ENCODE measurements at places on chromosomes 7 and 10.

GRCh38 chr10:119762035-119762434, 36.2 kb downstream of the INPP5F start:
- DNase-seq, result no peak

DNA sequence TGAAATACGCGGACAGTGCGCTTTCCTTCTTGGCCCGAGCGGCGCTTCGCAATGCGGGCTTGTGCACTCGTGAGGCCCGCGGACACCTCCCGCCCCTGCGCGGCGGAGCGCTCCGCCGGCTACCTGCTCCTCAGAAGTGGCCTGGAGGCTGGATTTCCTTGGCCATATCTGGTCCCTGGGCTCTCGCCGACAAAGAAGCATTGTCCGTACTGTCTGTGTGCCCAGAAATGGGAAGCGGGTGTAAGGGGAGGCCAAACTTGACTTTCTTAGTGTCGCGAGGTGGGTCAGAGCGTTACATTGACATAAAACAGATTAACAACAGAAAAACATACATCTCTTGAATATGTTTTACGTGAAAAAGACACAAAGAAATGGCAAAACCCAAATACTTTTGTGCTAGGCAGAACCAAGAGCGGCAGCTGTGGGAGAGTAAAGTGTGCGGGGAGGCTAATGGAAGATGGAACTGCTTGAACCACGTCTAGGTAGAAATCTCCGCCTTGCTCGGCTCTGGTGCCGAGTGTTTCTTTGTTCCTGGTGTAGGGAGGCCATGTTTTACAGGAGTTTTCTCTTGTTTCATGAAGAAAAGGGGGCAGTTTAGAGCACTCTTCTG, 1.4 kb downstream of the LANCL2 start:
- no peak for DNase-seq

DNA sequence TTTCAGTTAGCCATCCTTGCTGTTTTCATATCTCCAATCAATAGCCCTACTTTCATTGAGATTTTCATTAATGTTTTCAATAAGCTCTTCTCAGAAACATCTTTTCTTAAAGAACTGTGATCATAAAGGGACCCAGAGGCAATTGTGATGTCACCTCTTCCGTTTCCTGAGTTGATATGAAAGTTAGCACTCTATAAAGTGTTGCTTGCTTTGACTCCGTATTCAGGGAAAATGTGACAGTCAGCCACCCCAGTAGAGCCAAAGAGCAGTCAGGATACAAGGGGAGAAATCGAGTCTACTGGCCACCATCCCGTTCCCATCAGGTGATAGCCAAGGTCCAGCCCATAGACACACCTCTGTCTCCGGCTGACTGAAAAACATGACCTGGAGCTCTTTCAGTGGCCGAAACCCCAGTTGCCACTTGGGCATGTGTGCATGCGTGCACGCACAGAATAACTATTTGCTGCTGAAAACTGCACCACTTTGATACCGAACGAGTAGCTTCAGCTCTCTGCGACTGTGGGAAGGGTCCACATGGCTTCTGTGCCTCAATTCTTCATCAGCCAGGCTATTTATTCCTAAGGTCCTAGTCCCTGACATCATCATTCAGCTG, 291.4 kb downstream of the USP6NL start:
- DNase-seq, result no peak

DNA sequence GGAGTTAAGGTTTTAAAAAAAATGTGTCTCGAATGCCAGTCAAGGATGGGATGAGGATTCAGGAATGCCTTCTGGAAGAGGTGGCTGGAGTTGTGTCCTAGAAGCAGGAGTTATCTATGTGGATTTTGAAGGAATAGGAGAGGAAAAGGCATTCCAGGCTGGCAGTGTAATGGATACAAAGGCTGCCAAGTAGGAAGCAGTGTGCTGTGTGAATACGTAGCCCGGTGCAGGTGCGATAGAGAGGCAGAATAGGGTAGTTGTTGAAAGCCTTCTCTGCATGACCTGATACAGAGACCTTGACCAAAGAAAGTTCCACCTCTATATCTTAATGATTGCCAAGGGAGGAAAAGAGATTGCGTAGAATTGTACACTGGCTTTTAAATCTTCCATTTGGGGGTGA, 128.1 kb upstream of the ITGB1 start:
- no peak for DNase-seq

DNA sequence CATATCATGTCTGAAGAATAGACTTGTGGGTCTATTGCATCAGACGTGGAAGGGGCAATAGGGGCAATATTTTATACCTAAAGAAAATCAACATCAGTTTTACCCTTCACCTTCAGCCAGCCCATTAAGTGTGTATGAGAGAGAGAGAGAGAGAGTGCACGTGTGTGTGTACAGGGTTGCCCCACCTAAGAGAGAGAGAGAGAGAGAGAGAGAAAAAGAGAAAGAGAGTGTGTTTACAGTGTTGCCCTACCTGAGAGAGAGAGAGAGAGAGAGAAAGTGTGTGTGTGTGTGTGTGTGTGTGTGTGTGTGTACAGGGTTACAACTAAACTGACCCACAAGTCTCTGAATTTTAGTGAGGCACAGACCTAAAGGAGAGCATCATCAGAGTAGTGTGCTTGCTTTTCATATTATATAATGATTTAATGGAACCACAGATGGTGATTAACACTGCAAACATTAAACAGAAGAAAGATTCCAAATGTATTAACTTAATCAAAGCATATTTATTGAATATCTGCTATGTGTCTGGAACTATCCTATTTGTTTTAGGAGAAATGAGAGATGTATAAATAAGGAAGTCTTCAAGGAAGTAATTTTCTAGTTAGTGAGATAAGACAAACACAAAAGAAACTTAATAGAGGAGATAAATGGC, 66.8 kb downstream of the CD36 start:
- no peak for DNase-seq

DNA sequence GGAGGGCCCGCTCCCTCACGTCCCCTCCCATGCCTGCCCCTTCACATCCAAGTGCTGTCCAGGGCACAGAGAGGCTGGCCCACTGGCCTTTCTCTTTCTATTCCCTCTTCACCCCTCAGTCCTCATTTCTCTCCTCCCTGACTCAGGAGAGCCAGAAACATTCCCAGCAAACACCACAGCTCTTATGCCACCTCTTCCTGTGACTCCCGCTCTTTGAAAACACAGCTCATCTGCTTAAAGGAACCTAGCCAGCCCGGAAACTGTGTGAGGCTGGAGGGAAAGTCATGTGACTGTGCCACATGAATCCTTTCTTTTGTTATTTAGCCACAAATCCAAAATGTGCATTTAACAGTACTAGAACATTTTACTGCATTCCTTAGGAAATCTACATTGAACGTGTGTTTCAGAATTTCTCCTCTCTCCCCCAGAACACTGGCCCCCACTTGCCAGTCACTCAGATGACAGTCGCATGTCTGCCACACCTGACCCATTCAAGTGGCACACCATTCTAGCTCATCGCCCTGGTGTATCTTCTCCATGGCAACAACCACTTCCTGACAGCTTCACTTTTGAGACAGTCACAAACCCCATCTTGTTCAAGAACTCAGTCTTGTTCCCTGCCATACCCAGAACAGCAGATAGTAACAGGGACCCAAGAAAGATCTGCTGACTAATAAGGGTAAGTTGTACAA, 42.8 kb downstream of the GRB10 start:
- no peak for DNase-seq

DNA sequence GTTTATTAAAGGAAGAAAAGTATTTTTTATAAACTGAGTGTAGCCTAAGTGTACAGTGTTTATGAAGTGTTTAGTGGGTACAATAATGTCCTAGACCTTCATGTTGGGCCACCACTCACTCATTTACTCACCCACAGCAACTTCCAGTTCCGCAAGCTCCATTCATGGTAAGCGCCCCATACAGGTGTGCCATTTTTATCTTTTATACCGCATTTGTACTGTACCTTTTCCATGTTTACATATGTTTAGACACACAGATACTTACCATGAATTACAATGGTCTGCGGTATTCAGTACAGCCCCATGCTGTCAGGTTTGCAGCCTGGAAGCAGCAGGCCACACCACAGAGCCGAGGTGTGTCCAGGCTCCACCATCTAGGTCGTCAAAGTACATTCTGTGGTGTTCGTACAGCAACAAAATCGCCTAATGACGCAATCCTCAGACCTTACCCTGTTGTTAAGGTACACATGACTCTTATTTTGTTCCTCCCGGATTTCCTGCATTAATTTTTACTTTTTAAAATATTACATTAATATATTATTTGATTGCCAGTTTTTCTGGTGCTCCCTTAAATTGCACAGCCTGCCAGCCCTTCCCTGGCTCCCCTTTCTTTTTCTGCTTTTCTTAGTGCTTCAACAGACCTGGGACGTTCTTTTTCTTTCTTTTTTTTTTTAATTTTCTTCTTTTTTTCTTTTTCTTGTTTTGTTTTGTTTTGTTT, 881 bp upstream of the SSBP1 start:
- peak; percentile 17 for DNase-seq

DNA sequence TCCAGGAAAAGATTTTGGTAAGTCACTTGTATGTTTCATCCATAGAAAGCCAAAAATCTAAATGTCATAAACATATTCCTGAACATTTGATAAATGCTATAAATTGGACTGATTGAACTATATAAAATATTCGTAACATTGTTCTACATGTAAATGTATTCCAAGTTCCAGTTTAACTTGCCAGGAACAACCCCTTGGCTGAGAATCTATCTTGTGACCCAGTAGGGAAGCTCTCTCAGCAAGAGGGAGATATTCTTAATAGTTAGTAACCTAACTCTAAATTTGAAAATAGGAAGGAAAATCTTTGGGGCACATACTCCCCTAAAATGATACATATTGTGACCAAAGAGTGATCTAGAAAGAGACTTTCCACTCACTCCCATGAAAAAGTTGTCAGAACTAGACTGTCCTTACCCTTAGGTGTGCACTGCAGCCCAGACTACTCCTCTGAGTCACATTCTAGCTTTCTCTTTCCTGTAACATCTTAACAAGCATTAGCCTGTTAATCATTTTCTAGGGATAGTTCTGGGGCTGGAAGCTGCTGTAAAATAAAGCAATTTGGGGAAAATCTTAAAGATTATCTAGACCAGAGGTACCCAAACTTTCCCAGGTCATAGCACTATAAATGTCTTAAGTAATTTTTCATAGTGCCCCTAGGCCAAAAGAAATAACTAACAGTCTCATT, 73.7 kb upstream of the SKAP2 start:
- DNase-seq, result no peak

DNA sequence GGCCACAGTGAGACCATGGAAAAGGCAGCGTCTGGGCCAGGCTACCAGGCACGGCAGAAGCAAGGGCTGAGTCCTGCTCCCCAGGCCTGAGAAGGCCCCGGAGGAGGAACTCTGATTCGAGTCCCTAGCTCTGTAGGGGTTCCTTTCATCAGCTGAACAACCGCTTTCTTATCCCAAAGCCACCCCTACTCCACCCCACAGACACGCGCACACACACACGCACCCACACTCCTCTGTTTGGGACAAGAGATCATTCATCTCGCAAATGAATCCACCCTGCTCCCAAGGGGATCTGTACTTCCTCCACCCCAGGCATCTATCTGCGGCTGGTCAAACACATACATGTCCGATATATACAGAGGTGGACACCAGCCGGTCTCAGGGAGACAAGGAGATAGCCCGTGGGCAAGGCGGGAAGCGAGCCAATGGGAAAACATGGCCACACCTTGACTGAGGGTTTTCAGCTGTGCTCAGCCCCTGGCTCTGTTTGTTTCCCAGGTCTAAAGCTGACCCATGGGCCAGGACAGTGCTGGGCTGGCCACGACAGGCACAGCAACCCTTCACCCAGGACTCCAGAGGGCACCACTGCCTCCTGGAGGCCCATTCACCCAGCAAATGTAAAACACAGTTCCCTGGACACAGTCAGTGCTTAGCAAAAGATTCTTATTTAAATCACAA, 7.3 kb downstream of the ZCCHC24 start:
- DNase-seq, result peak; percentile 9

- no peak for DNase-seq
Observed at GRCh38 chr10:77946084-77946483, 19.5 kb upstream of the DLG5 start.

GRCh38 chr10:24706479-24707118, 17.1 kb downstream of the ARHGAP21 start:
- peak; percentile 88 for DNase-seq

DNA sequence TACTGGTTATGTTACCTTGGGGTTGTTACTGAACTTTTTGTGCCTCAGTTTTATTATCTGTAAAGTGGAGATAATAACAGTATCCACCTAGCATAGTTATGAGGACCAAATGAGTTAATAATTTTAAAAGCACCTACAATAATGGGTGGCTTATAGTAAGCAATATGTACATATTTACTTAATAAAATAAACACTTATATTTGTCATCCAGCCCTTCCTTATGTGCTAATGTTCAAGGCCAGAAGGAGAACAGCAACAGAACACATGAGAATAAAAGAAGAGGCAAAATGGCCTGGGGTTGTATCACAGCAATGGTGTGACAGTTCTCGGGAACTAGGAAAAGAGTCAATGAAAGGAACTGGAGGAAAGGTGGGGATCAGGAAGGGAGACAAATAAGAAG, 255.4 kb upstream of the LRGUK start:
- no peak for DNase-seq

DNA sequence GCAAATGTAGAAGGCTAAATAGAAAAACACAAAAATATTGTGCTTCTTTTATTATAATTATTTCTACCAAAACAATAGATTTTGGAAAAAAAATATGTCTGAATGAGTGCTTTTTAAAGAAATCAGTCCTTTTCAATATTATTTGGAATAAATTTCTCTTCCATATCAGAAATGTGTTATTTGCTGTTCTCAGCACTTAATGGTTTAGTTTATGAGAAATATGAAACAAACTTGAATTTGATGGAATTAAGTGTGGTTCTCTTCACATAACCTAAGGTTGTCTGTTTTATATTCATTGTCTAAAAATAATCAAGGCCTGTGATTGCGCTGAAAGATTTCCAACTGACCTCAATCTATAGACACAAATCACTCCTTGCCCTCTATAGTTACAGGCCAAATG, 203.0 kb downstream of the COBL start:
- DNase-seq, result no peak

All from AML-193 (cell line).